ENCODE measurements at places on chromosomes 3 and 15.
A peak's percentile ranks its signal among the peaks of the same experiment; 100 is the strongest.

GRCh38 chr3:83096-83495 is 113.5 kb upstream of the CHL1 start:
- no peak for DNase-seq

DNA sequence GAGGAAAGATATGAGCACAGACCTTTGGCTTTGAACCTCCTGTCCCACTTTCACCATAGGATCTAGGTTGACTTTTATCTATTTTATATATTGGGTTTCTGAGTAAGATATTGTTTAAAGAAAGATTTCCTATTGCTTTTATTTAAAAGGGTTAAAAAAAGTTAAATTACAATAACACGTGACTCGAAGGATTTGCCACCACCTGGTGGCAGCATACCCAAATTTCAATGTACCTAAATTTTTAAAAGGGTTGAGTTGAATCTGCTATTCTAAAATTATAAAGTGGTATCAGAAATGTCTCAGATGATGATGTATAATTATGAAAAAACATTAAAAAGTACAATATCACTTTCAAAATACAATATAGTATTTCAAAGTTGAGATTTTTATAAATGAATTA is 368.4 kb downstream of the MECOM start:
- no peak for DNase-seq

GRCh38 chr15:89937365-89938350 is 24.9 kb upstream of the ARPIN start:
- DNase-seq = no peak

- DNase-seq = no peak
These were observed 38.7 kb downstream of the THSD4 start for GRCh38 chr15:71153823-71154524.

DNA sequence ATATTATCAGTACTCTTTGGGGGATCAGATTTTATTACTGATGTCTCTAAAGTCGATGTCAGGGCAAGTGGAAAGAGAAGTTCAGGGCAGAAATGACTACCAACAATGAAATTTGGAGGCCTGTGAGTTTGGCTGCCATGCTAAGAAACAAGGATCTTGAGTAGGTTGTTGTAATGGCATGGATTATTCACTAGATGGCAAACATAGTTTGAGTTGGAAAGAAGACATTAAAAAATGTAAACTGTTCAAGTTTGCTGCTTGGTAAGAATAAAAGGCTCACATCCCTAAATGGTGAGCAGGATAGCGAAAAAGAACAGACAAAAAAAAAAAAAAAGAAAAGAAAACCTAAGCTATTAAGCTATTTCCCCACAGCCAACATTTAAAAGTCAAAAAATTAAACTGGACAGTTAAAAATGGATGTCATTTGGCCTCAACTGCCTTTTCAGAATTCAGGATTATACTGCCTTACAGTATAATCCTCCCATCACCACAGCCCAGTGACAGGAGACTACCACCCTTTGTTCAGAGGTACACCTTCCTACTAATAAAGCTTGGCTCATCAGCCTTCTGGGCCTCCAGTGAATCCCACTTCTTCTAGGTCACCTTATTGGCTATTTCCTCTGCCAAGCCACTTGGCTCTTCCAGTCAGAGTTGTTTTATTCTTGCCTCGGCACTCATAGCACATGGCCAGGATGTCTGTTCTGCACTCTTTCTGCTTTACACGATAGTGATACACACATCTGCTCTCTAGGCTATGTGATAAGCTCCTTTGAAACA is 163.7 kb downstream of the PLD1 start:
- peak; percentile 54 for DNase-seq

DNA sequence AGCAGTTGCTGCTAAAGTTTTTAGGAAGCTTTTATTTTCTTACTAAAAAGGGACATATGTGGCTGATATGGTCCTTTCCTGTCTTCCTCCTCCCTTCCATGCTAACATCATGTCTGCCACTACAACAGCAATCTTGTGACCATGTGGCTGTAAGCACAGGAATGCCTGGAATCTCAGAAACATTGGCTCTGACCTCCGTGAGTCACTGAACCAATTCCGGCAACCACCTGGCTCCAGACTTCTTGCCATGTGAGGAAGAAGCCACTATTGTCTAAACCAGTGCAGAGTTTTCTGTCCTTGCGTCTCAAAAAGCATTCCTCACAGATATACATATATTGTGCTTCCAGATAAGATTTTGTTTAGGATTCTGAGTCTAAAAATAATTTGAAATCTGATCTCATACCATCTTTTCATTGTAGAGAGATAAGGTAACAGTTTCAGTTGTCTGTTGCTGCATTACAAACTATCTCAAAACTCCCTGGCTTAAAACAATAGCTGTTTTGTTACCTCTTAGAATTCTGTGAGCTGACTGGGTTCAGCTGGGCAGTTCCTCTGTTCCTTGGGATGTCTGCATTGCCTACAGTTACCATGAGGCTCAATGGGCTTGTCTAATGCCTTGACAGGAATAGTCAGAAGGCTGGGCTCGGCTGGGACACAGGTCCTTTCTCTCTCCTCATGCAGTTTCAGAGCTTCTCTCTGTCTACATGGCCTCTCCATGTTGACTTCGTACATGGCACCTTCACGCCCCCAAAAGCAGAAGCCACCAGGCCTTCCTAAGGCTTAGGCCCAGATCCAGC is 77.3 kb upstream of the MAGI1 start:
- DNase-seq = no peak

DNA sequence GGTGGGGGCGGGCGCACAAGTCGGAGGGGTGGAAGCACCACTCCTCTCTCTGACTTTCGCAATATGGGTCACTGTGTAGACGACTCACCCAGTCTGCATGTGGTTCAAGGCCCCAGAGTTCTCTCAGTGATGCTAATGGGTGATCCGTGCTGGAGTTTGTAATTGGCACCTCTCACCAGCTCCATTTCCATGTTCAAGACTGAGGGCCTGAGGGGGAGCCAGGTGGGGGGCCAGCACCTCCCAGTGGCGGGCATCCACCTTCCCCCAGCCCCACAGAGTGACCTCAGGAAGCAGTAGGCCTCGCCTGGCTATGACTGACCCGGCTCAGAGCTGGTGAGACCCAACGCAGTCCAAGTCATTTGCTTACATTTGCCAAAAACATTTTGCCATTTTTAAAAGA is 230.0 kb upstream of the ST8SIA2 start:
- no peak for DNase-seq

DNA sequence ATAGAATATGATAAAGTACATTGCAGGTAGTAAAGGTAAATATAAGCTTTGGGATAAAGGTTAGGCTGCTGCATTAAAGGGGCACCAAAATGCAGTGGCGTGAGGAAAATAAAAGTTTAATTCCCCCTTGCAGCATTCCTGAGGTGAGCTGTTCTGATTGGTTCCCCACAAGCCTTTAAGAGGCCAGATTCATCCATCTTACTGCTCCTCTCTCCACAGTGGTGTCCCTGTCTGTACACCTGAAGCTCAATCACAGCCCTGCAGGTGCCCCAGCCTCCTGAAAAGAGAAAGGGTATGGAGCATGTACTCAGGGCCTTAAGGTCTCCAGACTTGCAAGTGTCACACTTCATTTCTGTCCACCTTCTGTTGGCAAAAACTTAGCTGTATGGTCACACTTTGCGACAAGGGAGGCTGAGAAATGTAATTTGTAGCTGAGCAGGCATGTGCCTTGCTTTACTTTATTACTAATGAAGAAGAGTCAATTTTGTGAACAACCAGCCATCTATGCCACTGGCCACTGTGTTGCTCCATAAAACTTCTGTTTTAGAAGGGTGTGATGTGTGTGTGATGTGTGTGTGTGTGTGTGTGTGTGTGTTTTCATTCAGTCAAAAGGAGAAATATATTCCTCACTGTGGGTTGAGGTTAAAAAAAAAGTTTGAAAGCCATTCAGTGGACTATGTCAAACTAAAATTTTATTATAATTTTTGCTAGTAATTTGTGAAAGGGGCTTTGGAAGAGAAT is 12.8 kb downstream of the LACTB start:
- no peak for DNase-seq

- DNase-seq = no peak
These were observed 97.4 kb upstream of the SLC2A2 start for GRCh38 chr3:171123915-171124314.

GRCh38 chr15:40325188-40325587 is 1.7 kb downstream of the INAFM2 start:
- DNase-seq = no peak

DNA sequence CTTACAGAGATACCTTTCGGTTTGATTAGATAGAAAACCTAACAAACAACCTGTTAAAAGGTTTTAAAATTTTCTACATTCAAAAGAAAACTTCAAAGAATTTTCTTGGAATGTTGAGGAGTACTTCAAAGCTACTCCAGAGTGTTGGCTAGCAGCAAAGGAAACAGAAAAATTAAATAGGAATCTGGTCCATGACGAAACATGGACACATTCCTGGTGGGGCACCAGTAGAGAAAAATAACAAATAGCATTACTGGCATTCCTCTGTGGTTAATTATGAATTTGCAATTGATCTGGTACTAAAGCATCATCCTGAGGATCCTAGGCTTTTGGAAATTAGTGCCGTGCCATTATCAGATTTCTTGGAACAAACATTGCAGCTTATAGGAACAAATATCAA is 59.5 kb upstream of the DPPA4 start:
- DNase-seq = no peak

GRCh38 chr3:48222616-48223513 is at the start of gene CAMP:
Gene CAMP, plus strand, starts transcription at chr3:48223495. Its CDS starts 17 bp downstream, at chr3:48223512.
- peak; percentile 10 for DNase-seq

GRCh38 chr3:35900079-35900478 is 260.8 kb downstream of the ARPP21 start:
- no peak for DNase-seq

DNA sequence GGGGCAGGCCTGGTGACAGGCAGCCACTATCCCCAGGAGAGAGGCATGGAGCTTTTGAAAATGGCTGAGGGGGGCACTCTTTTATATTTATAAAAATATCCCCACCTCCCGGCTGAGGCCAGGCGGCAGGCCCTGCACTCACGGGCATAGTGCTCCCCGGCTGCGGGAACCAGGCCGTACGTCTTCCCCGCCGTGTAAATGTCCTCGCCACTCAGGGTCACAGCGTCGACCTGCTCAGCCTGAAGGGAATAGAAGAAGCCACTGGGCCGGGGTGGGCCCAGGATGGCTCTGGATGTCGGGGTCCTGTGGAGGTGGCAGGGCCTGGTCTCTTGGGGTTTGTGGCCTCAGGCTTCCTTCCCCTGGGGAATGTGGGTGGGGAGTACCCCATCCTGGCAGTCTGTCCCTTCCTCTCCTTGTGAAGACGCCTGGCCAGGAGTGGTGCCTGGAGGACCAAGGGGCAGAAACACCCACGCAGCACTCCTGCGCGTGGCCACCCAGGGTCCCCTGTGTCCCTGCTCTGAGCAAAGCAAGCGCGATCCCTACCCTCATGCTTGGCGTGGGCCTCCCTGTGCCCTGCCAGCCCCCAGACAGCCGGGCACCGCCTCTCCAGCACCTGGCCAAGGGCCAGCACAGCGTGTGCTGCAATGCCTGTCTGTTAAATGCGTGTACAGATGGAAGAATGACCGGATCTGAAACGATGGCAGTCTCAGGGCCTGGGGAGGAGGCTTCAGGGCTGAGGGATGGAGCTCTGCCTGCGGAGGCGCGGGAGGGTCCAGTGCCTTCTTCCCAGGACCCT is 18.9 kb downstream of the MELTF start:
- DNase-seq = peak; percentile 21

GRCh38 chr15:79209116-79209515 is 73.4 kb upstream of the ANKRD34C start:
- no peak for DNase-seq

GRCh38 chr3:100210772-100211135 is 50.0 kb upstream of the TBC1D23 start:
- DNase-seq = peak; percentile 66

GRCh38 chr15:93527374-93528050 is 438.5 kb upstream of the RGMA start:
- DNase-seq = no peak

- peak; percentile 9 for DNase-seq
These were observed 129.2 kb upstream of the DPH6 start for GRCh38 chr15:35674873-35675781.

DNA sequence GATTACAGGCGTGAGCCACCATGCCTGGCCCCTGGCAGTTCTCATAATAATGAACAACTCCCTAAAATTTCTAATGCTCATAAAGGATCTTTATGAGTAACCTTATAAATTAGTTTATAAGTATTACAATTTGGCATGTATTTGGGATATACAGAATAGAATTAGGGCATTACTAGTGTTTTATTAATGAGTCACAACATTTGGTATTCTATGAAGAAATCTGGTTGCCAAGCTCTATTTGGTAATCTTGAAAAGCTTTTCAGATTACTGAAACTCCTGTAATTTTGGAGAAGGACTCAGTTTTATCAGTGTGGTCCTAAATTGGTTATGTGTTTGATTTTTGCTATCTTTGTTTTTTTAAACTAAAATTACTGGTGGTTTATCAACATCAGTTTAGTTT is 45.8 kb downstream of the TM6SF1 start:
- DNase-seq = no peak

- peak; percentile 35 for DNase-seq
These were observed 2.4 kb downstream of the CCNDBP1 start for GRCh38 chr15:43187544-43188155.

GRCh38 chr3:143084856-143085731 is 34.5 kb upstream of the CHST2 start:
- DNase-seq = no peak

- peak; percentile 46 for DNase-seq
These were observed 1.1 kb upstream of the FGF7 start for GRCh38 chr15:49421991-49422390.

GRCh38 chr3:152100491-152101132 is 168.1 kb upstream of the MBNL1 start:
- DNase-seq = no peak

GRCh38 chr3:115436767-115437301 is 186.5 kb upstream of the GAP43 start:
- no peak for DNase-seq
